Activated CD4-positive, alpha-beta T cell treated with anti-CD3 and anti-CD28 coated beads for 4 hours (primary cell): ENCODE measurements at places on chromosomes 2 and 18.

- DNase-seq, result no peak
These were observed 144.3 kb upstream of the BOD1L2 start for GRCh38 chr18:57002627-57003026.

DNA sequence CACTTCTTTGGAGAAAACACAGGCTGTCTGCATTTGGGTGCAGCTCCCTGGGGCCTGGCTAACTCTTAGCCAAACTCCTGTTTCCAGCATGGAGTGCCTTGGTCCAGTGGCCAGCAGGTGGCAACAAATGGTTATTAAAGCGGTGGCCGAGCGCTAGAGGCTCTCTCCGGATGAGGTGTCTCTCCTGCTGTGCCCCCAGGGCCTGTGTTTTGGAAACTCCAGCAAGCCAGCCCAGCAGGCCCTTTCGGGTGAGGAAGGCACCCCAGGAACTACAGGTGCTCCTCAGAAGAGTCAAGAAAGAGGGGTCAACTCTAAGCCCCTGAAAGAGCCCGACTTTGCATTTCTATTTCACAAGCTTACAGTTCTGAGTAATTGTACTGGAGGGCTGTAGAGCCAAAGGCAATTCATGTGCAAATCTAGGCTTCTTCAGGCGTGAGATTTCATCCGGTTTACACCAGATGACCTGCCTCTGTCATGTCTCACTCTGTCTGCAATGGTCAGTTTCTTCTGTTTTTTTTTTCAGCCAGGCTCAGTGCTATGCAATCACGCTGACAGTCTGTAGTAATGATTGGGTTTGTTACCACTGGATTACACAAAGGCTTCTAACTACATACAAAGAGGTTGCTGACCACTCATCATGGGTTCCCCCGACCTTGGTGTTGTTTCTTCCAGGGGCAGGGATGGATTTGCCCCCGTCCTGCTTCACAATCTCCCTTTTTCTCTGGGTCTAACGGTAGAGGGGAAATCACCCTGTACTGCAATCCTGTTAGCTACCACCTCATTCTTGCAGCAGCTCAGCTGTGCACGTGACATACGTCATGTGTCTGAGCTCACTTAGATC lies 7.6 kb upstream of the CHRNA1 start:
- DNase-seq, result peak; percentile 15

GRCh38 chr2:193153576-193153975 lies 958.8 kb upstream of the TMEFF2 start:
- DNase-seq, result no peak

GRCh38 chr2:241568726-241569125 lies 10.2 kb downstream of the BOK start:
- no peak for DNase-seq

DNA sequence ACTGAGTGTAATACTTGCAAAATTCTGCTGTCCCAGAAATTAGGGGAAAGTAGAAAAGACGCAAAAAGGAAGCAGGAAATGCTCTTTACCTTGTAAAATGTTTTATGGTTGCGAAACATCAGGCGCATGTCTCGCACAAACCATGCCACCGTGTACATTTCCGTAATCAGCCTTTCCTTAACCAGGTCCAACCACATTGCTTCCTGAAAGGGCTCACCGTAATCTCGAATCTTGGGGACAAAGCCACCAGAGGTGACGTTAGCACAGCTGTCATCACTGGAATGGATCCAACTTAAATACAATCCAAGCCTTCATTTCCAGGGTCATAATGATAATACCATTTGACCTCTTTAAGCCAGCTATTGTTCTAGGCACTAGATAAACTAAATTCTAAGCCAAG lies 49.3 kb downstream of the SP110 start:
- no peak for DNase-seq

- no peak for DNase-seq
These were observed 13.9 kb downstream of the FN1 start for GRCh38 chr2:215421859-215422461.

DNA sequence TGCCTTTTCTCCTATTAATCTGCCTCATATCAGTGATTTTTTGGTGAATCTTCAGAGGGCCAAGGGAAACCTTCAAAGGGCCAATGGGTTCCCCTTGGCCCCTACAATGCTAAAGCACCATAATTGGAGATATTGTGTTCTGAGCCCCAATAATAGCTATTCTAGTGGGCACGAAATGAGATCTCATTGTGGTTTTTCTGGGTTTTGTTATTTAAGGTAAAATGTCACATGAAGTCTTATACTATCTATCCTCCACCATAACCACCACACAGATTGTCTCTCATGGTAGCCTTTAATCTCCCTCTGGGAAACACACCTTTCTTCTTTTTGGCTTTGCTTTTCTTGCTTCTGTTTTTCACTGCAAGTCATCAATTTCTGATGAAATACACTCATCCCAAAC lies 152.8 kb downstream of the B3GNT2 start:
- DNase-seq, result no peak

DNA sequence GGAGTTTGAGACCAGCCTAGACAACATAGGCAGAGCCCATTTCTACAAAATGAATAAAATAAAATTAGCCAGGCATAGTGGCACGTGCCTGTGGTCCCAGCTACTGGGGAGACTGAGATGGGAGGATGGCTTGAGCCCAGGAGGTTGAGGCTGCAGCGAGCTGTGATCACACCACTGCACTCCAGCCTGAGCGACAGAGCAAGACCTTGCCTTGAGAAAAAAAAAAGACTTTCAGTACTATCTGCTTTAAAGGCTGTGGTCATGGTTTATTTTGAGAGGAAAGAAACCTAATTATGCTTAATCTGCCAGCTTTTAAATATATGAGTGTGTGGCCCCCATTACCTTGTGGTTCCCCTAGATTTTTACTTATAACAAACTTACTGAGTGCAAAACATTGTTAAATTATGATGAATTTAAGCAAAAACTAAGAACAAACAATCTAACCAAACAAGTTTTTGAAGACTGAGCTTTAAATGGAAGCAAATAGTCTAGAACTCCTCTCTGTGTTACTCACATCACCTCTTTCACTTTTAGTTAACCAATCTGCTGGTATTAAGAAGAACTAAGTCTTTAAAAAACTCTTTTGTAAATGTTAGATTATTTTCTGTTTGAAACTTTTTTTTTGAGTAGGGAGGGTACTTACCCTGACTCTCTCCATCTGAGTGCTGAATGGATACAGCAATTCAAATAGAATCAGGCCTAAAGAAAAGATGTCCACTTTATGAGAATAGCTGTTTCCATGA lies 65.4 kb downstream of the EIF2AK3 start:
- DNase-seq, result no peak

DNA sequence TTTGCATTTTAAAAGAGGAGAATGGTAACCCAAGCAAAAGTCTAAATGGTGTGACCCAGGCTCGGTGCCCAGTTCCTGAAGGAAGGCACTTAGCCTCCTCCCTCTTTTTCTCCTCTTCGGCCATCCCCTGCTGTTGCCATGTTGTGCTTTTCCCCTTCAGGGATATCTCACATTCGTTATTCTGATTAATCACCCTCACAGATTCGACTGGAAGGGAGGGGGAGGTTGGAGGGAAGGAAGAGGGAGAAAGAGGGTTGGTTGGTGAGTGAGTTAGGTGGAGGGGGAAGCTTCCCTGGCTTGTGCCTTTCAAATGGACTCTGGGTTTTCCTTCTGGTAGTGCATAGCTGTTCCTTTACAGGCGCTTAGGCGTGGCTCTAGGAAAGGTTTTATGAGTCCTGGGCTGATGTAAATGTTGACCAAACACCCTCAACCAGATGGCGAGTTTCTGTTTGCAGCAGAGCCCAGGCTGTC lies 39.0 kb upstream of the LYPD6B start:
- no peak for DNase-seq

DNA sequence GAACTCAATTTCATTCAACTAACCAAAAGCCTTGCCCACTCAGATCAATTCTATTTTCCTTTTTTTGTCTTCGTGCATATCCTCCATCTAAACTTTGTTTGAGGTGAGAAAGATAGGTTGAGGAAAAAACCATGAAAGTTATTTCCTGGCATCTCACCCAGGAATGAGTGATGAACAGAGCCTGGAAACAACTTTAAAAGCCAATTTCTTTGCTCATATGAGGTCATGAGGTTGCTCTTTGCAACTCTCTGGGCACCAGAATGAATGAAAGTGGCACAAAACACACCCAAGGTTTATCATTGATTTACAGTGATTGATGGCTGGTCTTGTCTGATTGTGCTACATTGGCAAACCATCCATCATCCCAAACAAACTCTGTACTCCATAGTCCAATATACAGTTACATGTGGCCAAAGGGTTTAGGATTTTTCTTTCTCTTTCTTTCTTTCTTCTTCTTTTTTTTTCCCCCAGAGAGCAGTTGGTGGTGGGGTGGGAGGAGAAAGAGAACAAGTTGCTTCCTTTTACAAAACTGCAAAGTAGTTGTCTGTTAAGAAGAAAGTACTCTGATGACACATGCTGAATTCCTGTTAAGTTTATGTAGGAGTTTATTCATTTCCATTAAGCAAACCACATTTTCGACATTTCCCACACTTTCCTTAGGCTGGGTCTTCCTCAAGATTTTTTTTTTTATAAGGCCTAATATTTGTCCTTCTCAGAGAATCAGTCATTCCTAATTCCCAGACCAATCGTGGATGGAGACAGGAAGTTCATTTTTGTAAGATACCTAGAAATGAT lies 575.9 kb upstream of the ZEB2 start:
- DNase-seq, result no peak

- no peak for DNase-seq
These were observed 7.4 kb downstream of the IL1R2 start for GRCh38 chr2:101998896-101999789.

DNA sequence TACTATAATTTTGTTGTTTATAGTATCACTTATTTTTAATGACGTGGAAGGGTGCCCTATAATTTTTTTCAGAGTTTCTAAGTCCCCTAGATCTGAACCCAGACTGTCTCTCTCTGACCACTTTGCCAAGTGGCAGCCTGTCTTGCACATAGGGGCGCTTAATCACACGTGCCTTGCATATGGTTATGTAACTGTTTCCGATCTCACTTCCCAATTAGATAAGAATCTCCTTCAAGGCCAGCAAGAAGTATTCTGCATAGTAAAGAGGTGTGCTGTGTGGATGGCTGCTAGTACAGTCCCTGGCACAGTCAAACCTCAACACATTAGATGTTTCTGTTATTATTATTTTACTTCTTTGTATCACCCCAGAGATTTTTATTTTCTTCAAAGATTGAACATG lies 197.8 kb upstream of the SIX2 start:
- DNase-seq, result no peak

DNA sequence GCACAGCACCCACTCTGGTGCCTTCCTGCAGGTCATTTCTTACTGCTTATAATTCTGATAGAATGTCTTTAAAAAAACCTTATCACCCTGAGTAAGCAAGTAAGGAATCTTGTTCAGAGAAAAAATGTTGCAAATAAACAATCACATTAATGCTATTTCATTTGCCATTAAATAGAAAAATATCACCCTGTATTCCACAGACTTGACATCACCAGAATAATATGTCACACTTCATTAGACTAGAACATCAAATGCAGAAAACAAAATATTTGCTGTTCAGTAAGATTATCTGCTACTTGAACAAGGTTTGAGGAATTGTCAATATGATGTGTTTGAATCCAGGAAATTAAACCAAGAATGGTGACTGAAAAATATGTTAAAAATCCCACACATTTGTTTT lies 236.6 kb upstream of the MMADHC start:
- no peak for DNase-seq

DNA sequence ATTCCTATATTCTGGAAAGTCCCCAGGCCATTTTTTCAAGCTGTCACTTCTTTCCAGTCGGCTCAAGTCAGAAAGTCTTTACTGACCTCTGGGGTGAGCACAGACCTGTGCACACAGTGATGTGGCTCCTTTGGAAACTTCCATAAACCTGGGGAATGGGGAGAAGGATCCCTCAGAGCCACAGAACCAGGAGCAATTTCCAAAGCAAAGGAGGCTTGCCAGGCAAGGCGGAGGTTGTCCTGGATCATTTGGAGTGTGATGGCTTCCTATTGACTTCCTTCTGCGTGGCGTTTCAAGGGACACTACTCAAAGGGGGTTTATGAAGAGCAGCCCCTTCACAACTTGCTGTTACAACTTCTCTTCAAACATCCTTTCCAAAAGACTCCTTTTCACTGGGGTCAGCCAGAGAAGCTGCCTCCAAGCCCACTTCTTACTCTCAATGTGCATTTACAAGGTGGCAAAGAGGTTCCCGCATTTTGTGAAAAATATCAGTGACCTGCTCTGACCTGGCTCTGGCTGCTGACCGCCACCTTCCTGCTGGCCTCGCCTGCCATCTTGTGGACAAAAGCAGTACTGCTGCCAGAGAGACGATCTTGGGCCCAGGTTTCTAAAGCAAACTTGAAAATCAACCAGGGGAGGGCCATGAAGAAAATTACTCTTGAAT lies 18.2 kb upstream of the TMEM247 start:
- peak; percentile 47 for DNase-seq

DNA sequence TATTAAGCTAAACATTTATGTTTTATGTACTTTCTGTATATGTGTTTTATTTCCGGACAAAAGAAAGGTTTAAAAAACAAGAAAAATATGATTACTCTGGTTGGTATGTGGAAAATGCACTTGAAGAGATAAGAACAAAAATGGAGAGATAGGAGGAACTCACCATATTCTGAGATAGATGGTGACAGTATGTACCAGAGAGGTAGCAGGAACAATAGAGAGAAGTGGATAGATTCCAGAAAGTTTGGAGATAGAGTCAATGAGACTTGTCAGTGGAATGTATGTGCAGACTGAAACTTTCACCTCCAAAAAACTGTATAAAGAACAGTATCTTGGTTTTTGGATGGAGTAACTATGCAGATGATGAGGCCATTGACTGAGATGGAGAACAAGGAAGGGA lies 105.6 kb upstream of the FSHR start:
- DNase-seq, result no peak

GRCh38 chr2:27024812-27025211 lies 8.0 kb upstream of the TMEM214 start:
- no peak for DNase-seq

DNA sequence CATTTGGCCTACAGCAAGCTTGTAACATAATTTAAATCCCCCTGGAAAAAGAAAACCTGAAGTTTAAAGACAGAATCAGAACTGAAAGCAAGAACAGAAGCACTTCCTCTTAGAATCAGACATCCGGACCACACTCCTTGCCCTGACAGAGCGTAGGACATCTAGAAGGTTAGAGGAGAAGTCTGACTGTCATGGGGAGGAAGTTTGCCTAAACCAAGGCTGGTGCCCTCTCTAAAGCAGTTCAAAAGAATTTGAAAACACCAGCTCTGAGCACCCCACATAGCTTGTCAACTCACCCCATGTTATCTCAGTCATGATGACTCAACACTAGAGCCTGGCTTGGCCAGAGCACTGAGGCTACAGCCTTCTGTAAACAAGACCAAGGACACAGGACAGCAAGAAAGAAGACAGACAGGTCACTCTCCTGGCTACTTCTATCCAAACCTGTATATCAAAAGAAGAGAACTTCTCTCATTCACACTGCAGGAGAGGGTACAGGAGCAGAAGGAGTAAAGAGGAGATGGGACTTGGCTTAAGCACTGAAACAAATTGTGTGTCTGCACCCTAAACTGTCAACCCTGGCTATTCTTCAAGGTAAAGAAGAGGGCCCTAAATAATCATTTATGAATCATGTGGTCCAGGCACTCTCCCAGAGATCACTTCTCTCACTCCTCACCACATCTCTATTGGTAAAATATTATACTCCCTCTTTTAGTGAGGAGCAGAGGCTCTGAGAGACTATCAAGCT lies 198.6 kb downstream of the MEMO1 start:
- no peak for DNase-seq

GRCh38 chr2:236343400-236344161 lies 79.4 kb upstream of the ASB18 start:
- DNase-seq, result peak; percentile 29
